CD4-positive, alpha-beta T cell (primary cell): ENCODE measurements at places on chromosomes 6 and 20.

DNA sequence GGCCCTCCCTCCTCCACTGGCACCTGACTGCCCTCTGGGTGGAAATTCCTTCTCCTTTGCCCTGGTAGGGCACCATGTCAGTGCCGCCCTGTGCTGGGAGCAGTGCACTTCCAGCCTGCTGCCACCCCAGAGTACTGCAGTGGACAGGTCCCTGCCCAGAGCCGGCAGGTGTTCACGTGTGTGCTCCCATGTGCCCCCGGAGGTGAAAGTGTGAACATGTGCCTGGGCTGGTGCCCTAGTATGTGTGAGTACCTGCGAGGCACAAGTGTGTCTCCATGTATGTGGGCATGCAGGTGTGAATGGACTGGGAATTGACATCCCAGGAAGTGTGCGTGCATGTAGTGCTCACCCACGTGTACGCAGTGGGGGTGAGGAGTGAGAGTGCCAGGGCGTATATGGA is 29.4 kb downstream of the SDCBP2 start:
- DNase-seq, result peak; percentile 38

DNA sequence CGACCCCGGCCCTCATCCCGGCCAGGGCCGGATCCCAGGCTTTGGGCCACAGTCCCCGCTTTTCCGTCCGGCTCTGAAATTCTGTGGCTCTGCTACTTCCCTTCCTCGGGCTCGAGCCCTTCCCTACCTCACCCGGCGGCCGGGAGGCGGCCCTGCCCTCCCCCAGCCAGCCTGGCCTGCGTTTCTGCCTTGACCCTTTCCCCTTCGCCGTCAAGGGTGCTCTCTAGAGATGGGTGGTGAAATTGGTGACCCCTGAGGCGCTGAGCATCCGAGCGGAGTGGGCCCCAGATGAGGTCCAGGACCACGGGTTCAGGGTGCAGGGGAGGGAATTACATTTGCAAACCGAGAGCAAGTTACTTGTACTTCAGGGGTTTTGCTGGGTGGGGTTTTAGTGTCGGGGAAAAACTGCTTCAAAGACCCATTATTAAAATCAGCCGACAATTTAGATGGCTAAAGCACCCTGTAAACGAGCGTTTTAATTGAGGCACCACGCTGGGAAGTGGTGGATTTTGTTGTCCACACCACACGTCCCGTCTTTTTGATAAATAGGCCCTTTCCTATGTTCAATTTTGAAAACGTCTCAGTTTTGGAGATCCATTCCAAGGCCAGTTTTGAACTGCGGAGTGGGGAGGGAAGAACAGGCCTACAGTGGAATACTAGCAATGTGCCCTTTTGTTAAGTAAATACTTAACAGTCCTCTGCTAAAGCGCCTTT is 9.9 kb downstream of the TFAP2A start:
- no peak for DNase-seq

GRCh38 chr20:4220352-4220751 is 205.0 kb upstream of the RNF24 start:
- DNase-seq, result no peak

- DNase-seq, result no peak
These were observed 45.1 kb downstream of the RIOK1 start for GRCh38 chr6:7434672-7435071.

DNA sequence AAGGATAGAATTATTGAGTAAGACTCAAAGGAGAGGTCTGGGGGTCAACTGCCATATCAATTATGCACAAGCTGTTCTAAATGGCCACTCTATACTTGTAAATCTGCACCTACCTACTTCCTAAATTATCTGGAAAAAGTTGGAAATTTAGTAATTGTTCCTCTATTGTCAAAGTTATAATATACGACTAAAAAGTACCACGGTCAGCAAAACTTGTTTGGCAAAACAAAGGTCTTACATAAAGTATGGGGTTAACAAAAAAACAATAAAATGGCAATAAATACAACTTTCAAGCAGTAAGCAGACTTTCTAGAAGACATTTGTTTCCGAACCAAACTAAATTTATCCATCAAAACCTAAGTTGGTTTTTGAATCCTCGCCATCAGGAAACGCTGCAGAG is 309.7 kb downstream of the FRK start:
- no peak for DNase-seq

DNA sequence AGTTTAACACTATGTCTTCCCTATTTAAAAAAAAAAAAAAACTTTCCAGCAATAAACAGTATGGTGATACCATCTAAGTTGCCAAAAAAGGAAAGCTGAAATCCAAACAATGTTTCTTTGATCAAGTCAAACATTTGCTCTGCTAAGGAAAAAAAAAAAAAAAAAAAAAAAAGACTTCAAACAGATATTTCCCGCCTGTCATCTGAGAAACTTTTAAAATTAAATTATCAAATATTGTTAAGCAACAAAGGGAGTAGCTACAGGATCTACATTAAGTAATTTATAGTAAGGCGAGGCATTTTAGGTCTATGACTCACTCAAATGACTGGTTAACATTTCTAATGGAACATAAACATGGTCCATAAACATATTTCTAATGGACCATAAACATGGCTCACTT is 121.2 kb downstream of the DST start:
- DNase-seq, result no peak

DNA sequence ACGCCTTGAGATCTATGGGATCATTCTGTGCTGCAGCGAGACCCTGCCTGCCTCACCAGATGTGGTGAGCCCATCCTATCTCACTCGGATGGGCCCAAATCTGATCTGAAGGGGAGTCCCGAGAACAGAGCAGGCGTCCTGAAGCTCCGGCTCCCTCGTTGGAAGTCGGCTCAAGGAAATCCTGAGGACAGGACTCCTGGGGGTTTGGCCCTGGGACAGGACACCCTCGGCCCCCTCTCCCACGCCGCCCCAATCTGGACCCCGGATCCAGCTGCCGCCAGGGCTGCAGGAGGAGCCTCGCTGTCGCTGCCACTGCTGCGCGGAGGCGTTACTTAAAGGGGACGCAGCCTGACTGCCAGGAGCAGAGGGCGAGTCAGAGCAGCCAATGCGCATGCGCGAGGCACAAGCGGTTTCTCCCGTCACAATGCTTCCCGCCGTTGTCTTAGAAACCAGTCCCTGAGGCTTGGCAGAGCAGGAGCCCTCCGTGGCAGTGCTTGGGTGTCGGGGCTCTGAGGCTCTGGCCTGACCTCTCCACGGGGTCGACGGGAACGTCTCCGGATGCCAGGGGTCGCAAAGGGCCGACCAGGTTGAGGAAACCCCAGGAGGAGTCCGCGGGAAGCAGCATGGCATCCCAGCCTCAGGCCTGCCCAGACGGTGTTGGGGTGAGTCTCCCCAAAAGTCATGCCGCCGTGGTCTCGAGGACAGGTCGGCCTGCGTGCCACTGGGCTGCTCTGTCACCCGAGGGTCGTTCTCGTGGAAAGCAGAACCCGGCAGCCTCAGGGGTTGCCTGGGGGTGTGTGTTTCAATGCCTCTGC is 1567.8 kb upstream of the DEFB115 start:
- DNase-seq, result no peak

- DNase-seq, result no peak
These were observed 25.5 kb upstream of the ADRM1 start for GRCh38 chr20:62277253-62277652.

GRCh38 chr6:114063956-114064355 is 93.0 kb upstream of the HDAC2 start:
- DNase-seq, result no peak

- DNase-seq, result no peak
These were observed 335.0 kb upstream of the KCNQ5 start for GRCh38 chr6:72286911-72287311.

- no peak for DNase-seq
These were observed 10.9 kb upstream of the PNRC1 start for GRCh38 chr6:89069536-89070163.

DNA sequence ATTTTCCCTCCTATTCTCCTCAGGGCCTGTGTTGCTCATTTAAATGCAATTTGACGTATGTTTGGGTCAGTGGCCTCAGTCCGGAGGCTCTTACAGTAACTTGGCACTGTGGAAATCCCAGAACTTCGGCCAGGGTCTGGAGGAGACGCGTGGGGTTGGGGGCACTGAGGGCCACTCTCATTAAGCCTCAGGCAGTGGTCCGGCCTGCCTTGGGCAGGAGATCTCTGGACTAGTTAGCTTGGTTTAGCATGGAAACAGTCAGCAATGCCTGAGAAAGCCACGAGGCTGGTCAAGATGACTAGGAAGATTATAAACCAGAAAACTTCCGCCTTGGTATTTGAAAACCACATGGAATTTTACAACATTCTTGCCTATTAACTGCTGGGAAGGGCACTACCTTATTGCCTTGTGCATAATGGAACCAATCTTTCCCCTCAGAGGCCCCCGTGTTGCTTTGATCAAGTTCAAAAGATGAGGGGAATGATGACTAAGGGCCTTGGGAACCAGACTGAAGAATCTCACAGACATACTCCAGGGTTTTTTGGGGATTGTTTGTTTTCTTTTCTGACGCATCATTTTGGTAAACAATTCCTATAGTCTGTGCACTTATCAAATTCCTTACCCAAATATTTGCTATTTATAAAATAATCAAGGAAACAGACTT is 206.0 kb upstream of the PREP start:
- no peak for DNase-seq

GRCh38 chr6:149831308-149831820 is 32.8 kb downstream of the LRP11 start:
- no peak for DNase-seq

DNA sequence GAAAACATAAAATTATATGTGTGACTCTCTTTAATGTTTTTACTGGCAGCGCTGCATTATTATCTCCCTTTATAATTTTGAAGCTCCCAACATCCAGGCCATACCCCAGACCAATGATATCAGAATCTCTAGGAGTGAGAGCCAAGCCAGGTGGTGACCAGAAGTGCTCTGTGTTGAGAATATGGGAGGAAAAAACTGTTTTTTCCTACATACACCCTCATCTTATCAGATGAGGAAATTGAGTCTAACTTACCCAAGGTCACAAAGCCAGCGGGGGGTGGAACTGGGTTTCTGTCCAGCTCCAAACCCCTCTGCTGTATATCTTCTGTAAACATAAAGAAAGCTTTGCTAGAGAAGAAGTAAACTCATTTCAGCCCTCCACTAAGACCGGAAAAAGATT is 42.5 kb downstream of the LY86 start:
- no peak for DNase-seq

- no peak for DNase-seq
These were observed 52.2 kb downstream of the KDM1B start for GRCh38 chr6:18207438-18207837.

GRCh38 chr6:41719436-41720261 is 15.8 kb downstream of the TFEB start:
- no peak for DNase-seq

DNA sequence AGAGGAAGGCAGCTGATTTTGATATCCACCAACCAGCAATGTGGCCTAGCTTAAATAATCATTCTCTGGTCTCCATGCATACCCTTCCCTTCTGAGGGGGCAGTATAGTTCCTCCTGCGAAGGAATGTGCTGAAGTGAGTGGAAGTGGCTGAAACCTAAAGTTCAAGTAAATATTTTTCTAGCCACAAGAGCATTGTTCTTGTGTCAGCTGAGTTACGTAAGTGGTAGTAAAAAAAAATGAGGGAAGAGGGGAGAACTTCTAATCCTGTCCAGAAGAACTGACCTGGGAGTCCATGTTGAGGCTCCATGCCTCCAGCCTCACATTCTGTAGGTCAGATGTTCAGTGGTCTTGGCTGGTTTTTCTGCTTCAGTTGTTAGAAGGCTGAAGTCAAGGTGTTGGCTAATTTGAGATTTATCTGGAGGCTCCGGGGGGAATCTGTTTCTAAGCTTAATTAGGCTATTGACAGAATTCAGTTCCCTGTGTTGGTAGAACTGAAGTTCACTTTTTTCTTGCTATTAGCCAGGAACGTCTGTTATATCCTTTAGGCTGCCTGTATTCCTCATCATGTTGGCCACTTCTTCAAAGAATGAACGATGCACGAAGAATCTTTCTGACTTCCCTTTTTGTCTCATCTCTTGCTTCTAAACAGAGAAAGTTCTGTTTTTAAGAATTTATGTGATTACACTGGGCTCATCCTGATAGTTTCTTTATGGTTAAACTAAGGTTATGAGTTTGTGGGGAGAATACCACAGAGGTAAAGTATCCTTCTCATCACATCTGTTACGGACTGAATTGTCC is 207.1 kb upstream of the PRSS16 start:
- no peak for DNase-seq

DNA sequence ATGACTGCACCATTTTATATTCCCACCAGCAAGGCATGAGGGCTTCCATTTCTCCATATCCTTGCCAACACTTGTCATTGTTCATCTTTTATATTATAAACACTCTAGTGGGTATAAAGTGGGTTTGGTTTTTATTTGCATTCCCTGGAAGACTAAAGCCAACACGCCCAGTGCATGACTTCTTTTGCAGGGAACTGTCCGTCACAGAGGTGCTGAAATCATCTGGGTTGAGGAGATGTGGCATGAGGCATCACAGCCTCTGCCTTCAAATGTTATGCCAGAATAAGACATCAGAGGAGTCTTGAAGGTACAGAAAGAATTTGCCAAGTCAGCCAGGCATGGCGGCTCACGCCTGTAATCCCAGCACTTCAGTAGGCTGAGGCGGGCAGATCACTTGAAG is 29.9 kb upstream of the FAM210B start:
- DNase-seq, result no peak

GRCh38 chr6:43992783-43993644 is 134.2 kb downstream of the MRPL14 start:
- no peak for DNase-seq

GRCh38 chr20:56205346-56205745 is 43.2 kb upstream of the MC3R start:
- no peak for DNase-seq

GRCh38 chr20:34368547-34368946 is 5.5 kb downstream of the ITCH start:
- DNase-seq, result no peak

- no peak for DNase-seq
These were observed 16.7 kb upstream of the PI3 start for GRCh38 chr20:45157962-45158361.
